ENCODE measurements at places on chromosomes 11 and 22. TPM values are rescaled to one million over a fixed set of nuclear protein-coding genes. Genes with fewer than 3 reads are reported as not detected.

GRCh38 chr11:103367650-103368049 is 258.4 kb downstream of the DYNC2H1 start:
- DNase-seq = no peak

DNA sequence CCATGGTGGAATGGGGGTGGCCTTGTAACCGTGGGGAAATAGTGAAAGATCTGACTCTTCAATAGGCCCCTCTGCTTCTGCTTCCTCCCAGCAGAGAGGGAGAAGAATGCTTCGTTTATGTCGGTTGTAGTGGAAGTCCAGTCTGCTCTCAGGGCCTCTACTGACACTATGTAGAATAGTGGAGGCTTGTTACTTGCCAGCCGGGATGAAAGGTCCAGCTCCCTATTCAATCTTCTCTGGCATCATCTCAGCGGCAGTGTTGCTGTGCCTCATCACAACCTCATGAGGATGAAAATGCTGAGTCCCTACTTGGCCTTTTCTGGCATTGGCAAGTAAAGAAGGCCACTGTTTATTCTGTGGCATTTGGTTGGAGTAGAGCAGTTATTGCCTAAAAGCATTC is 820.9 kb upstream of the TENM4 start:
- DNase-seq = no peak

DNA sequence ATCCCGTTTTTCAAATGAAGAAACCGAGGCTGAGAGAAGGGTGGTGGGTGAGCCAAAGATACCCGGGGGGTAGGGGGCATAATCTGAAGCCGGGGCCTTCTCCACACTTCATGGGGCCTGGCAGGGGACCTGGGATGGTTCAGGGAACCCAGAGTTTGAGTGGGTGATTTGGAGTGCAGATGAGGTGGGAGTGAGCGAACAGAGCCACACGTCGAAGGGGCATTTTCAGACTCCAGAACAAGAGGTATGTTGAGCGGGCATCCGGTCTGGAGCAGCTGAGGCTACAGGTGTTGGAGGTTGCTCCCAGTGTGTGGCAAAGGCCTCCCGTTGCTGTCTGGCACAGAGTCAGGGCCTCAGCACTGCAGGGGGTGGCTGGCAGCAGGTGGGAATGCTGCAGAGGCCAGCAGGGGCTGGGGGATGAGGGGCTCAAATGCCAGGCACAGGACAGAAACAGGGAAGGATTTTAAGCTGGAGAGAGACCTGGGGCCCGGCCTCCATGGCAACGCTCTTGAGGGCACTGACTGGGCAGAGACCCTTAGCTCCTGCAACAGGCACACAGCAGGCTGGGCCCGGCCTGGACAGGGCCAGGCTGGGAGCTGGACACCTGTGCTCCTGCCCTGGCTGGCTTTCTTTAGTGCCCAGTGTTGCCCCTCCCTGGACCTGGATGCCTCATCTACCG is 46.2 kb downstream of the WNT11 start:
- no peak for DNase-seq

DNA sequence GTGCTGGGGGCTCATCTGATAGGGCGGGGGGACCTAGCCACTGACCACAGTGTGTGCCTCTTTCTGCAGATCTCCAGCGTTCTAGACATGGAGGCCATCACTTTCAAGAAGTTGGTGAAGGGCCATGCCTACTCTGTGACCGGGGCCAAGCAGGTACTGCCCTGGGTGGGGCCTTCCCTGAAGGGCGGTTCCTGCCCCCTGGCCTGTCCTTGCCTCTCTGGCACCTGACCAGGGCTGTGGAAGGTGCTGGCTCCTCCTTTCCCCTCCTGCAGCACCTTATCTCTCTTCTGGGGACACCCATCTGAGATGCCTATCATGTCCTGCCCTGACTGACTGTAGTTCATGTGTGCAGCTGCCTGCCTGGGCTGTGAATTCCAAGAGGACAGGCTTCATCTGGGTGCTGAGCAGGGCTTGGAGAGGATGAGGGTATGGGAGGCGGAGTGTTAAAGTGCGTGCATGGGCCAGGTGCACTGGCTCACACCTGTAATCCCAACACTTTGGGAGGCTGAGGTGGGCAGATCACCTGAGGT is 5.5 kb downstream of the CAPN1 start:
- no peak for DNase-seq

DNA sequence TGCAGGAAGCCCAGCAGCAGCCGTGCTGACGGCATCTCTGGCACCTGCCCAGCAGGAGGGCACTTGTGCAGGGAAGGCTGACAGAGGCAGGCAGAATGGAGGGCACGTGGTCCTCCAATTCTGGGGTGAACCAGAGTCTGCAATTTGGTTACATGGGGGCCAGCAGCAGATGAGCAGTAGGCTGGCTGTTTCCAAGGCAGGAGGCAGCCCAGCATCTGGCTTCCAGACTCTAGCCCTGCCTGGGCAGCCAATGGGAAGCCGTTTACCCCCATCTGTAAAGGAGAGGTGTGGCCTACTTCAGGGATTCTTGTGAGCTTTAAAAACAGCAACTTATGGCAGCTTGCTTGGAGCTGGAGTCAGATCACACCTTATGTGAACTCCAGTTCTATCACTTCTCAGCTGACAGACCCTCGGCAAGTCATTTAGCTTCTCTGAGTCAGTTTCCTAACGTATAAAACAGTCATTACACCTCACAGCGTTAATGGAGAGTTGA is 27.9 kb upstream of the RASL10A start:
- no peak for DNase-seq

GRCh38 chr11:72683782-72684200 is 9.6 kb upstream of the PDE2A start:
- peak; percentile 75 for DNase-seq

GRCh38 chr11:130611791-130612251 is 163.4 kb downstream of the ADAMTS15 start:
- DNase-seq = no peak

- no peak for DNase-seq
These were observed 44.5 kb downstream of the BRD1 start for GRCh38 chr22:49783036-49783746.

DNA sequence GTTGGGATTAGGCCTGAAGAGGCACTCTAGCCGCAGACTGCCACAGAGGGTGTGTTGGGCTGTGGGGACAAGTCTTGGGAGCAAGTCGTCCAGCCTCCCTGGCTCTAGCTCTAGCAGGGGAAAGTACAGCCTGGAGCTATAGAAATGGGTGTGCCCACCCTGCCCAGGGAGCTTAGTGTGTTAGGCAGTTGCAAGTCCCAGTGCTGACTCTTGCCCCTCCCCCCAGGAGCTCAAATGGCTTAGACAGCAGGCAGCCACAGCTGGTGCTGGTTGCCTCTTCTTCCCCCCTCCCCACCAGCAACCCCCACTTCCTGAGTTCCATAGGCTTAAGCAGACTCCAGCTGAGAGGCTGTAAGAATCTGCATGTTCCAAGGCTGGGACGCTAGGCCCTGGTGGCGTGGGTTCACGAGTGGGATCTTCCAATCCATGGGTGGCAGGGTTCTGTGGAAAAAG is 61.2 kb downstream of the GUCY1A2 start:
- no peak for DNase-seq

- peak; percentile 8 for DNase-seq
These were observed 741 bp downstream of the CARS1 start for GRCh38 chr11:3056296-3057068.

- DNase-seq = no peak
These were observed 28.2 kb downstream of the DKK3 start for GRCh38 chr11:11980200-11980599.

- peak; percentile 18 for DNase-seq
These were observed 41.8 kb upstream of the TH start for GRCh38 chr11:2213384-2213842.

- no peak for DNase-seq
These were observed 9.0 kb downstream of the INCENP start for GRCh38 chr11:62132689-62133293.

GRCh38 chr11:104897891-104898684 is at the start of gene CASP12:
CASP12 (minus strand) TSS chr11:104898460.
- no peak for DNase-seq

GRCh38 chr11:3160252-3161031 is 4.7 kb downstream of the OSBPL5 start:
- no peak for DNase-seq

DNA sequence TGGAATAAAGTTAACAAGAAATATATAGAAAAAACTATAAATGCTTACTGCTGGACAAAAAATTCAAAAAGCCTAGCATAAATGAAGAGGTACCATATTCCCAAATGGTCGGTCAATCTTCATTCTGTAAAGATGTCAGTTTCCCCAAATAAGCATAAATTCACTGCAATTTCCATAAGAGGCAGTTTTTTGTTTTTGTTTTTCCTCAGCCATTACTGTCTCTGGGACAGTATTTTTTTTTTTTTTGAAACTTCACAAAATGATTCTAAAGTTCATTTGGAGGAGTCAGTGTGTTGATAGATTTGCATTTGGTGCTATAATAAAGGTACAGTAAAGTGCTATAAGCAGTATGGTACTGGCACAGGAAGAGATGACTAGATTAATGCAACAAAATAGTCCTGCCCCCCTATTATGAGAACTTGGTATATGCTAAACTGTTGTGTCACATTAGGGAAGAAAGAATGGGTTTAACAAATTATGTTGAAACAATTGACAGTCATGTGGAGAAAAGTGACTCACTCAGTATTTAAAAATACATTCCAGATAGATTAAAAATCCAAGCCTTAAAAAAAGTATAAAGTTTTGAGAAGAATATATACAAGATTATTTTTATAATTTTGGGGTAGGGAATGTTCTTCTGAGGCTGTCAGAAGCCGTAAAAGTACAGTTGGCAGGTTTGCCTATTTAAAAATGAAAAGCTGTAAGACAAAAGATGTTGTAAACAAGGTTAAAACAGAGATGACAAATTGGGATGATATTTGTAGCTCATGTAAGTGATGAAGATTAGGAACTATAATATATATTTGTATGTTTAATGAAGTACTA is 2.6 kb upstream of the FTH1 start:
- no peak for DNase-seq

- no peak for DNase-seq
These were observed 12.0 kb upstream of the MALAT1 start for GRCh38 chr11:65486570-65487466.

DNA sequence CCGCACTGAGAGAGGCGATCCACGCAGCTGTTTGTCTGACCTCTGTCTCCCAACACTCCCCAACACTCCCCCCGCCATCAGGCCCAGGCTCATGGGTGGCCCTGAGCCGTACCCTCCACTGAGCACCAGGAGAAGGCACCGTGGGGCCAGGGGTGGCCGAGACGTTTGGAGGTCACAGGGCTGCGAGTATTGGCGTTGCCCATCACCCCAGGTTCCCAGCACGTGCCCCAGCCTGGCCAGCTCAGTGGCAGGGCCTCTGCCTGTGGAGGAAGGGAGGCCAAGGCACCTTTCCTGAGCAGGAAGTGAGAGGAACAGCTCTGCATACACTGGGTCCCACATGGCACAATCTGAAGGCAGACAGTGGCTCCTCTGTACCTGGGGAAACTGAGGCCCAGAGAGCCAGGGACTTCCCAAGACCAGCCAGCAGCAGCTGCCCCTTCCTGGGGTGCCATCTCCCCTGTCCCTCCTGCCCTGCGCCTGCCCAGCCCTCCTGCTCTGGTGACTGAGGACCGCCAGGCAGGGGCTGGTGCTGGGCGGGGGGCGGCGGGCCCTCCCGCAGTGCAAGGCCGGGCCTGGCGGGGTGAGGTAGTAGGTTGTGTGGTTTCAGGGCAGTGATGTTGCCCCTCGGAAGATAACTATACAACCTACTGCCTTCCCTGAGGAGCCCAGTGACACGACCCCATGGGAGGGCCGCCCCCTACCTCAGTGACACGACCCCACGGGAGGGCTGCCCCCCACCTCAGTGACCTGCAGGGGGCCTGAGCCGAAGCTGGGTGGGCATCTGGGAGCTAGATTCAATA is 37.0 kb upstream of the PPARA start:
- no peak for DNase-seq

DNA sequence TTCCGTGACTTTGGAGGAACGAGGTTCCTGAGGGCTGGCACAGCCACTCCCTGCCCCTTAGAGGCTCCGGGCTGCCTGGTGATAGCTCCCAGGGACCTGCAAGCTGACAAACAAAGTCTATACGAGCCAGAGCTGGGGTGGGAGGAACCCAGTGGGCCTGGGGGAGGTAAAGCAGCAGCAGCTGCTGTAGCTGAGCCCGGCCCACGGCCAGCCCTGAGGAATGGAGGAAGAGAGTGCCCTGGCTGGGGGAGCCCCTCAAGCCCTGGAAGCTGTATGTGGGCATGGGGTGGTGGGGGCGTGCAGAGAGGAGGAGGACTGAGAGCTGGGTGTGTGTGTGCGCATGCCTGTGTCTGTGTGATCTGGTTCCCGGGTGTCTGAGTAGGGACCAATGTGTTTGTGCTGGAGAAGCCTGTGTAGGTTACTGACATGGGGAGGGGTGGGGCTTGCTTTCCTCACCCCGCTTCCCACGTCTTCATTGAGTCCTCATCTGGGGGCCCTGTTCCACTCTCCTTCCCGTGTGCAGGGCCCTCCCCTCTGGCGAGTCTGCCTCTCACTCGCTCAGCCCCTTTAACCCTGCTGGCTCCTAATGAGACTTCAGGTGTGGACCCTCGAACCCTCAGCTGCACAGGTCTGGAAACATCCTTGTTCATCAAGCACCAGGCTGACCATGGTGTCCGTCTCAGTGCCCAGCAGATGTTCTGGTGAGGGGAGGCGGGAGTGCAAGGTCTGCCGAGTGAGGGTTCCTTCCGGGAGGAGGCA is 10.8 kb downstream of the ST3GAL4 start:
- DNase-seq = no peak

- no peak for DNase-seq
These were observed 32.1 kb downstream of the DAGLA start for GRCh38 chr11:61712314-61712713.

DNA sequence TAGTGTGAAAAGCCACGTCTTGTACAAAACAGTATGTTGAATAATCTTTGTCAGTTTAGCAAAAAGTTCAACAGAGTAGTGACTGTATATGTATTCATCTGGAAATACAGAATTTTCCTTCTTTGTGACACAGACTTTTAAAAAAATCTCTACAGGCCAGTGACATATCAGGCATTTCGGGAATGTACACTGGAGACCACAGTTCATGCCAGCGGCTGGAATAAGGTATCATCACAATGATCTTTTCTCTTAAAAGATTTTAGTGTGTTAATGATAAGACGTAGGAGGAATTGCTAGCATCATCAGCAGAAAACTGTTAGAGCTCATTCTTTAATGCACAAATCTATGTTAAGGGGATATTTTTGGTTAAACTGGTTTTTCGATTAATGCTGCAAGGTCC is 57.4 kb downstream of the BCL2L13 start:
- DNase-seq = no peak

- DNase-seq = no peak
These were observed 181.5 kb downstream of the MAML2 start for GRCh38 chr11:96161307-96162089.

The RAB36 gene
- total RNA-seq = 0.77 TPM

The SHISA8 gene
- total RNA-seq = 0.60 TPM

The BBOX1 gene
- total RNA-seq = not detected

The GPHA2 gene
- 0.56 TPM for total RNA-seq

The SCGB2A2 gene
- total RNA-seq = not detected

The MDK gene
- total RNA-seq = 6.5 TPM

The ANGPTL5 gene
- not detected for total RNA-seq

The SAC3D1 gene
- 0.49 TPM for total RNA-seq

The ACR gene
- not detected for total RNA-seq

The CCDC81 gene
- total RNA-seq = 0.47 TPM

The MMP11 gene
- 2.3 TPM for total RNA-seq

The SLC22A6 gene
- not detected for total RNA-seq

The RIMBP3C gene
- total RNA-seq = 0.14 TPM

The MIOX gene
- not detected for total RNA-seq

The PRDM11 gene
- 3.4 TPM for total RNA-seq

The LDHAL6A gene
- not detected for total RNA-seq

The ARHGAP1 gene
- total RNA-seq = 36.3 TPM

Measured in CD4-positive, alpha-beta T cell (primary cell).